ENCODE measurements at places on chromosomes 5 and 9.
A peak's percentile ranks its signal among the peaks of the same experiment; 100 is the strongest.

GRCh38 chr9:131839281-131840084 lies 99.6 kb upstream of the RAPGEF1 start:
- peak; percentile 84 for DNase-seq

DNA sequence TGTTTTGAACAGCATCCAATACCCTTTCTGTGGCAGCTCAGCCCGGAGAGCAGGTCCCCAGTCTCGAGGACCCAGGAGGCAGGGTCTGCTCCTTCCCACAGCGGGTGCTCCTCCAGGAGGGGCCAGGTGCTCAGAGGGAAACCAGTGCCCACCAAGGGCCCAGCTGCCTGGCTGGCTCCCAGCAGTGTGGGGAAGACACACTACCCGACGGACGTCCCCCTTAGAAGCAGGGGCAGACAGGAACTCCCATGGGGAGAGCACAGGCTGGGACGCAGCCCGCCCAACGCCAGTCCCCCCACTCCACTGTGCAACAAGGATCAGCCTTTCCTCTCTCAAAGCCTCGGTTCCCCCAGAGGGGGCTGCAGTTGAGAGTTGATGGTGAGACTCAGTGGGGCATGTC lies 57.6 kb downstream of the ADAMTS2 start:
- DNase-seq = no peak

DNA sequence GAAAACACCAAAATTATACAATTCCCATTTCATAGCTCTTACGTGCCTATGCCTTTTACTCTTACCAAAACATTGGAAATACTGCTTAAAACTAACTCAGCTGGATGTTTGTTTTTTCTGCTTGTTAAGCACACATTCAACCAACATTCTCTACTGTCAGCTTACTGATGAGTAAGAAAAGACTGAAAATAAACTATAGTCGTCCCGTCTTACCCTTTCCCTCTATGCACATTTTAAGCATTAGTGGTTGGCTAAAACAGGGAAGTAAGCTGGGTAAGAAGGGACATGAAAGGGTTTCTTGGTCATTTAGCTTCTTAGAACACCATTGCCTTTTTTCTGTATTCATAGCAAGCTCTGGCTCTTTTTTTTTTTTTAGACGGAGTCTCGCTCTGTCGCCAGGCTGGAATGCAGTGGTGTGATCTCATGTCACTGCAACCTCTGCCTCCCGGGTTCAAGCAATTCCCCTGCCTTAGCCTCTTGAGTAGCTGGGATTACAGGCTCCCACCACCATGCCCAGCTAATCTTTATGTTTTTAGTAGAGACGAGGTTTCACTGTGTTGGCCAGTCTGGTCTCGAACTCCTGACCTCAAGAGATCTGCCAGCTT lies 232.1 kb upstream of the PCSK5 start:
- DNase-seq = no peak

DNA sequence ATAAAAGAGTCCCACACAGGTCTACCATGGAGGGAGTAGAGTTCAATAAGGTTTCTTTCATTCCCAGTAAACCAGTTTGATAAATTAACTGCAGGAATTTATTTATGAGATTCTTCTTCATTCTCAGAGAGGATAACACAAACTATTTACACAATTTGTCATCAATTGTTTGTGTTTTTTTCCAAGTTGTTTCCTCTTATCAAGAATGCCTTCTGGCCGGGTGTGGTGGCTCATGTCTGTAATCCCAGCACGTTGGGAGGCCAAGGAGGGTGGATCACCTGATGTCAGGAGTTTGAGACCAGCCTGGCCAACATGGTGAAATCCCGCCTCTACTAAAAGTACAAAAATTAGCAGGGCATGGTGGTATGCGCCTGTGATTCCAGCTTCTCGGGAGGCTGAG lies 216.7 kb downstream of the MLLT3 start:
- DNase-seq = no peak

DNA sequence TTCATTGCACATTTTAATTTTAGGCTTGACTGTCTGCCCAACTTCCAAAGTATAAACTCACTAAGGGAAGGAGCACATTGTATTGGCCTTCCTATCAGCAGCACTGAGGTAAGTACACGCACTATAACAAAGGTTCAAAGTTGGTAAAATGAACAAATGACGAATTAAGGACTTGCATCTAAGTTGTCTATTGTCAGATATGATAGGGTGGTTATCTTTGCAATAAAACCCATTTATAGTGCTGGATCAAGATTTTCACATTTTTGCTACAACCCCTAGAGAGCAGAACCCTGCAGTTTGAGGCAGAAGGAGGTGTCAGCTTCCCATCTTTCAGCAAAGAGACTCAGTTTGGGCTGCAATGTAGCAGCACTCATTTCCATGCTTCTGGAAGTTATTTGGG lies 5.1 kb downstream of the HOMER1 start:
- DNase-seq = no peak

DNA sequence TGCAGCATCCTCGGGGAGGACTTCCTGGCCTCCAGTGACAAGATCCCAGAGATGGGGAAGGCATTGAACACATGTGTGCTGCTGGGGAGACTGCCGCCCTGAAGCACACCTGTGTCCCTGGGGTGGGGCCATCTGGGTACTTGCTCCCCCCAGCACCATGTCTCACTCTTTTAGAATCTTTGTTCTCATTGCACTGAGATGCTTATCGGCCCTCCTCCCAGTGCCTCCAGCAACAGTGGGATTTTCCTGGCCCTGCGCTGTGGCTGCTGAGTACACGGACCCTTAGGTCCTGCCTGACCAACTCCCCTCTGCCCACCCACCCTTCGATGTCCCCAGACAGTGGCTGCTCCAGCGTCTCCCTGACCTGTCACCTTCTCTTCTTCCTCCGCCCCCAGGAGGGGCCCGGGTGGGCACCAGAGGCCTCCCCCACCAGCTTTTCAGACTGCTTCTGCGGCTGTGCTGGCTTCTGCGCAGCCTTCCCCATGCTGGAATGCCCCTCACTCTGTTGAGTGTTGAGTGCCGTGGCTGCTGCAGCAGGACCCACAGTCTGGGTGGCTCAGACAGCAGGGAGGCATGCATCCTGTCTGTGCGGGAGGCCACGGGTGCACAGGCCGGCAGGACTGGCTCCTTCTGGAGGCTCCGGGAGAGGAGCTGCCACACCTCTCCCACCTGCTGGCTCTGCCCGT lies 145.9 kb upstream of the IRX2 start:
- DNase-seq = no peak

GRCh38 chr5:172164769-172165212 lies 23.2 kb downstream of the STK10 start:
- no peak for DNase-seq

GRCh38 chr5:179261301-179262125 lies 83.7 kb downstream of the ADAMTS2 start:
- DNase-seq = no peak

GRCh38 chr9:115976781-115977180 lies 176.8 kb upstream of the PAPPA start:
- DNase-seq = no peak

DNA sequence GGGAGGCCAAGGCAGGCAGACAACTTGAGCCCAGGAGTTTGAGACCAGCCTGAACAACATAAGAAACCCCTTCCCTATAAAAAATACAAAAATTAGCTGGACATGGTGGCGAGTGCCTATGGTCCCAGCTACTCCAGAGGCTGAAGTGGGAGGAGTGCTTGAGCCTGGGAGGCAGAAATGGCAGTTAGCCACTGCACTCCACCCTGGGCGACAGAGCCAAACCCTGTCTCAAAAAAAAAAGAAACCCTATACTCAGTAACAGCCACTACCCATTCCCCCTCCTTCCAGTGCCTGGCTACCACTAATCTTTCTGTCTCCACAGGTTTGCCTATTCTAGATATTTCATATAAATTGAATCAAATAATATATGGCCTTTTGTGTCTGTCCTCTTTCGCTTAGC lies 14.3 kb upstream of the SIL1 start:
- DNase-seq = no peak

DNA sequence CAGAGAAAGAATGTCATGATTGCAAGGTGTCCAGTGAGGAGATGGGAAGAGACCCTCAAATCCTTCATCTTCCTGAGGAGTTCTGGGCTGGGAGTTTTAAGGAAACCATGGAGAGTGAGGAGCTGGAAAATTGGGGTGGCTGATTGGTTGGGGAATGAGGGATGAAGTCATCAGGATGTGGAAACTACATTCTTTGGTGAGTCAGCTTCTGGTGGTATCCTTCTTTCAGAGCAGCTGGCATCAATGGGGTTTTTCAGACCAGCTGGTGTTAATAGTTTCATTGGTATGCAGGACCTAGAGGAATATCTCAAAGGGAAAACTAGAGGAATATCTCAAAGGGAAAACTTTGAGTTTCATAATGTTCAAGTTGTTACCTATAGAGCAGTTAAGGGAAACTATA lies 45.2 kb downstream of the RNF180 start:
- no peak for DNase-seq

DNA sequence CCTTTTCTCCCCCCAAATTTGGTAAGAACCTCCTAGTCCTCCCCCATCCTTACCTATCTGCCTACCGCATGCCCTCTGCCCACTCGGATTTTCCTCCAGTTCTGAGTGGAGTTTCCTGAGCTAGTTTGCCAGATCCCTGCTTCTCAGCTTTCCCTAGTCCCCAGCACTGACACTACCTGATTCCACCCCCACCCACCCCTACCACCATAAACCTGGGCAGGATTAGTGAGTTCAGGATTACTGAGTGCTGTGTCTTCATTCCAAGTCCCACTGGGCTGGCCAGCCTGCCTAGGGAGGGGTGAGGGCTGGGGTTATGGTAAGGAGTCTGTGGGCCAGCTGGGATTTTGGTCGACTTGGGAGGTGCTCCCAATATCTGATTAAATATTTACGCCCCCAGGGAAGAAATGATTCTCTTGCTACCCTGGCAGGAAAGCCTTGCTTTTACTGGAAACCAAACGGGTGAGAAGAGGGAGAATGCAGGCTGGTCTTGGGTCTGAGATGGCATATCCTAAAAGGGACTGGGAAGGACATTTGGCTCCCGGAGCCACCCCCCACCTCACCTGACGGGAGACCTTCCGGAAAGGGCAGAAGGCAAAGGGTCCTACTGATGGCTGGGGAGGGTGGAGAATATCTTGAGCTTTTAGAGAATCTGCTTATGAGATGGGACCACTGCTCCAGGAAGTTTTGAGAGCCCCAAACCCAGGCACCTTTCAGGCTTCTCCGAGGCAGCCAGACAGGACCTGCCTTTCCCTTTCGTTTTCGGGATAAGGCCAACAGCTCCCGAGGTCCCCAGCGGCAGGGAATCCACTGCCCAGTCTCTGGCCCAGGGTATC lies 3.7 kb downstream of the PITX1 start:
- no peak for DNase-seq

- no peak for DNase-seq
Observed at GRCh38 chr5:53739111-53739510, 178.7 kb downstream of the NDUFS4 start.

DNA sequence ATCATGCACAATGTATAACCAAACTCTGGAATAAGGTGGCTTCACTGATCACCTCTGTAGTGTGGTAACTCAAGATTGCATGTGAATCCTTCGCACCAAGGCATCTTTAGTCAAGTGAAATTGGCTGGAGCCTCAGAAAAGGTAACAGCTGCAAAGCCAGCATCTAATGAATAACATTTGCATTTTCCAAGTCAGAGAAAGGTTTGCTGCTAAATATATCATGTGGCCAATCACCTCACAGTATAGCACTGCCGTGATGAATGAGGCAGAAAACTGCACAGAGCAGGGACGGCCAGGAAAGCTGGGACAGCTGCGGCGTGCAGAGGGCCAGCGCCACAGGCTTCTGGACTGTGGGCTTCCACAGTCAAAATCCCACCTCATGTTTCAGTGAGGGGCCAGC lies 18.5 kb downstream of the MRPS27 start:
- no peak for DNase-seq

DNA sequence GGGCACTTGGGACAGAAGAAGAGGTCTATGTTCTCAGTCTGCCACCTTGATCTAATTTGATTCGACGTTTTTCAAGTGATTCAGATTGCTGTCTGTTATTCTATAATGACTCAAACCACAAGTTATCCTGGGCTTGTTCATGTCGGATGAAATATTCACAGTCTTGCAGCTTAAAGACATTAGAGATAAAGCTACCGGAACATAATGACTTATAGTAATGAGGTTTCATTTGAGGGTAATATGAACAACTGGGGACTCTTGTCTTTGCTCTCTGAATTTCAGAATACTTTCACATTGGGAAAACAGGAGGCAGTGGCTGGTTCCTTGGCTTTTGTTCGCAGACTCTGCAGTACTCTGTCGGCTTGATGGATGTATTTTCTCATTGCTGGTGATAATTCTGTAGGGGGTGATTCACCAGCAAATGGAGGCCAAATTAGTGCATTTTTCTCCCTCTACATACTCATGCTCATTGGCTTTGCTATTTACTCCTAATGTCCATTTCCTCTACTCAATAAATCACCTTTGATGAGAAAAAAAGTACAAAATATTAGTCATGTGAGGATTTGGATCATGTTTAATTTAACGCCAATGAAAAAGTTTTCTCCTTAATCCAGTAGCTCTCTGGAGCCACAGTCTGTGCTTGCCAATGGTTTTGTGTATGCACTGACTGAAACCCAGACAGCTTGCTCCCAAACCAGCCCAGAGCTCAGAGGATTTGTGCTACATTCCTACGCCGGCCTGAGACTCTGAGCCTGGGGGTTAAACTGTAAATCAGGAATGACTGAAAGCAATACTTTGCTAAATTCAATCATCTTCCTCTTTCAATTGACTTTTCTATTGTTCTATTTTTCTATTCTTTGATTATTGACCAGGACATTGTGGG lies 154.7 kb upstream of the ANKH start:
- DNase-seq = no peak

All from activated CD8-positive, alpha-beta memory T cell treated with anti-CD3 and anti-CD28 coated beads, Interleukin-2, amount 10 ng/mL, durations not matched to agents 7 days and 5 days (primary cell).